ENCODE measurements at places on chromosomes 2 and 18. TPM values are rescaled to one million over a fixed set of nuclear protein-coding genes. Genes with fewer than 3 reads are reported as not detected.

GRCh38 chr2:108614043-108614545 is 79.8 kb downstream of the LIMS1 start:
- no peak for DNase-seq

- no peak for DNase-seq
Measured at GRCh38 chr2:218960309-218961165, 1.1 kb downstream of the CDK5R2 start.

- DNase-seq, result no peak
Measured at GRCh38 chr18:40577981-40578365, 1377.1 kb upstream of the PIK3C3 start.

- DNase-seq, result no peak
Measured at GRCh38 chr2:227103583-227103982, 60.4 kb downstream of the COL4A4 start.

DNA sequence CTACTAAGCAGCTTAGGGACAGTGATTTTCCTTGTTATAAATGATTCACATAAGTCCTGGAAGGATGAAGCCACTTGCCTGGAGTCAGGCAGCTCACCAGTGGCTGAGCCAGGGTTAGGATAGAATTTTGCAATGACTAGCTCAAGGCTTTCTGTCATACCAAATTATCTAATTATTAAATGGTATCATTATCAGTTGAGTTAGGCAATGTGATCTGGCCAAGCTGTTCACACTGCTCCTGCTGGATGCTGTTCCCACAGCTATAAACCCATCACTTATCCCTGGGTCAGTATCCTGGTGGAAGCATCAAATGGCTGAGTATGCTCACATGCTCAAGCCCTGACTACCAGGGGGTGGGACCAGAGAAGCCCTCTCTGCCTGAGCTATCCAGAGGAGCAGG is 235.2 kb downstream of the MTX2 start:
- DNase-seq, result no peak

- no peak for DNase-seq
Measured at GRCh38 chr2:215189393-215189792, 51.0 kb upstream of the ABCA12 start.

TWIST2 gene
- total RNA-seq, result 5.7 TPM

Measured in WTC11 (cell line).